ENCODE measurements at places on chromosomes 7 and 10.

GRCh38 chr7:90629297-90629918, 33.3 kb downstream of the CDK14 start:
- DNase-seq, result peak; percentile 84

GRCh38 chr7:16727736-16728135, 25.8 kb upstream of the TSPAN13 start:
- no peak for DNase-seq

GRCh38 chr7:23759671-23760391, 49.8 kb downstream of the STK31 start:
- DNase-seq, result no peak

GRCh38 chr10:68271196-68271882, 39.4 kb upstream of the ATOH7 start:
- peak; percentile 38 for DNase-seq

GRCh38 chr10:43746906-43747305, 98.2 kb upstream of the ZNF32 start:
- DNase-seq, result no peak

GRCh38 chr7:40234046-40234445, 99.2 kb downstream of the SUGCT start:
- no peak for DNase-seq
